ENCODE measurements at places on chromosomes 4 and X. TPM values are rescaled to one million over a fixed set of nuclear protein-coding genes. Genes with fewer than 3 reads are reported as not detected.

DNA sequence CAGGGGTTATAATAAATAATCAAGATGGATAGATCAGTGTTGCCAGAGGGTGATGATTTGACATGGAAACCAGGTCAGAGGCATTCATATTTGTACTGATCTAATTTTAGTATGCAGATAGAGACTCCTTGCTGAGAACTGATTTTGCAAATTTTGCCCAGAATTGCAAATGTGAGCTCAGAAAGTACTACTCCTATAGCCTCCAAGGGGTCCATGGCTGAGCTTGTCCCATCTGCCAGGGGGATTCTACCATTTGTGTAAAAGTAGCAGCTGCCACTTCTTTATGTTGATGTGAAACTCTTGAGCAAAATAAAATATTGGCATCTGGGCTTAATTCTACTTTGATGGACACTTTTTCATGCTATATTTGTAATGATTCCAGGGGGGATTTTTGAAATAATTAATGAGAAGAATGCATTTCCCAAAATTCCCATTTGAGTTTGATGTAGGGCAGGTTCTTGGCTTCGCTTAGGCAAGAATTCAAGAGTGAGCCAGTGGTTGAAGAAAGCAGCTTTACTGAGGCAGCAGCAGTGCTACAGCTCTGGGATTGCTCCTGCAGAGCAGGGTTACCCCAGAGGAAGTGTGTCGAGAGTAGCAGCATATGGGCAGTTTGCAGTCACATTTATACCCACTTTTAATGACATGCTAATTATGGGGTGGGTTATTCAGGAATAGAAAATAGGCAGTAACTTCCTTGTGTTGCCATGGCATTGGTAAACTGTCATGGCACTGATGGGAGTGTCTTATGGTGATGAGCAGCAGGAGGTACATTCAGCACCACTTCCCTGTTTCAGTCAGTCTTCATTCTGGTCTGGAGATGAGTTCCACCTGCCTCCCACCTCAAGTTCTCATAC, 38.7 kb upstream of the DCLK2 start:
- no peaks in the 10 kb centered on the region for H3K4me1 ChIP-seq
- no peaks in the 10 kb centered on the region for H3K36me3 ChIP-seq
- no peak overlapping the region for H3K4me3 ChIP-seq

GRCh38 chr4:97457253-97457652, 686.0 kb downstream of the STPG2 start:
- no peak overlapping the region for H3K27ac ChIP-seq
- DNase-seq, result no peak
- H3K4me3 ChIP-seq, result no peak overlapping the region
- no peaks in the 10 kb centered on the region for H3K27me3 ChIP-seq

PPARGC1A gene
- total RNA-seq, result 32.1 TPM

F8A2 gene
- 44.6 TPM for total RNA-seq

DNA sequence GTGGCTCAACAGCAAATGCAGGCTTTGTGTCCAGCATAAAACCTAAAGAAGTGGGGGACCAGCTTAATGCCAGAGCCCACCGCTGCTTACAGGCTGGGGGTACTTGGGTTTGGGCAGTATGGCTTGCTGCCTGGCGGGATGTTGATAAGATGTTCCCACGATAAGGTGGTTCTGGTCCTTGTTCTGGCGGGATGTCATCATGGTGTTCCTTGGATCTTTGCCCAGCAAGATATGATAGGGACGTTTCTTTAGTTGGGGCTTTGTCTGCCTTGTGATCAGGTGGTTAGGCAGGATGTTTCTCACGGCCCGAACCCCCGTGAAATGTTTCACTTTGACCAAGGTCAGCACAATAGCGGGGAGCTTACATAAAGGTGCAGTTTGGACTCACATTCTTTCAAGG, 35.3 kb downstream of the PNPLA4 start:
- no peak overlapping the region for H3K4me3 ChIP-seq
- H3K27me3 ChIP-seq, result no peaks in the 10 kb centered on the region
- no peak overlapping the region for H3K27ac ChIP-seq
- H3K4me1 ChIP-seq, result no peaks in the 10 kb centered on the region

GUCY1B1 gene
- total RNA-seq, result 39.7 TPM

DNA sequence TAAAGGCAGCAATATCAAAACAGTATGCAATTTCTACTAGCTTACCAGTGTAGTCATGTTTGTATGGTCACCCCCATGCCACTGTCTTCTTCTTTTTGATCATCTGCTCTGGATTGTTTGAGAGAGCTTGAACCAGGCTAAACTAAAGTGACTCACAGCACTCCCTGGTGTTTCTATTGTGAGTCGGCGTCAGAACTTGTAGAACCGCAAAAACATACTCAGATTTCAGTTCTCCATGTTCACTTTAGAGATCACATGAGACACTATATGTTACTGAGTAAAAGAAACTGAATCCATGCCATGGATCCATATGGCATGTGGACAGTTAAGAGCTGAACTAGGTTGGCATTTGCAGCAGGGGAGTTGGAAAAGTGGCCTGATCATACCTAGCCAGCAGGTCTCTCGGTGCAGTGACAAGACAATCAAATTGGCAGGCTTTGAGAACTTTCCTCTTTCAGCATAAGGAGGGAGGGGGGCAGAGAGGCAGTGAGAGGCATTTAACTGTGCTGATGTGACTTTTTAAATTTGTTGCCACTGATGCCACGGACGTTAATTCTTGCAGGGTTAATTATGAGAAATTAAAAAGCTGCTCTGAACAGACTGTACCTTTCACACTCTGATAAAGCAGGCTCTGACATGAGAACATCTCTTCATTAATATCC, 88.4 kb downstream of the AFF2 start:
- H3K27me3 ChIP-seq, result no peaks in the 10 kb centered on the region
- H3K27ac ChIP-seq, result no peak overlapping the region
- no peaks in the 10 kb centered on the region for H3K36me3 ChIP-seq
- DNase-seq, result no peak

DNA sequence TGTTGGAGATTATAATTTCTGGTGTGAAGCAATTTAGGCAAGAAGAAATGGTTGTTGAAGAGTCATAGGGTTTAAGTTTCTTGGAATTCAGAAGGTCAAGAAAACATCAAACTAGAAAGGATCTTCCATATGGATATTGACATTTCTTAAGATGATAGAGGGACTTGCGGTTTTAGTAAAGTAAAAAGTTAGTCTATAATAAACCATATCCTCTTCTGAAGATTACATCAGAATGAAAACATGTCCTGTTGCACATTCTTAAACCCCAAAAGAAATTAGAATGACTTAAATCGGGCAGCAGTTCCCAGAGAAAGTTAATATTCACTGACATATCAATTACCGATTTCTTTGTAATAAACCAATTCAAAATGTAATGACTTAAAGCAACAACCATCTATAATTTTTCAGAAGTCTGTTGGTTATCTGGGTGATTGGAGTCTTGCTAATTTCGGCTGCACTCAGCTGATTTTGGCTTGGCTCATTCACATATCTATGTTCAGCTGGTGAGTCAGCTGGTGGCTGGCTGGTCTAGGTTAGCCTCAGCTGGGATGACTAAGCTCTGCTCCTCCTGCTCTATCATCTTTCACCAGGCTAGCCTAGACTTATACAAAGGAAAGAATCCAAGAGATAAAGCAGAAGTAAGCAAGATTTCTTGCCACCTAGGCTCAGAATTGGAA, 24.4 kb upstream of the DYNLT3 start:
- no peaks in the 10 kb centered on the region for H3K4me1 ChIP-seq
- no peaks in the 10 kb centered on the region for H3K27me3 ChIP-seq
- H3K4me3 ChIP-seq, result no peak overlapping the region
- H3K27ac ChIP-seq, result no peak overlapping the region
- H3K36me3 ChIP-seq, result no peaks in the 10 kb centered on the region

Data from stomach (tissue), 19 donors.